ENCODE measurements at places on chromosomes 12 and 14.

- DNase-seq, result no peak
Measured at GRCh38 chr12:14901228-14901562, 15.5 kb upstream of the MGP start.

GRCh38 chr12:2169940-2170339 is 117.2 kb downstream of the CACNA1C start:
- no peak for DNase-seq

- no peak for DNase-seq
Measured at GRCh38 chr12:53468282-53468681, 16.4 kb downstream of the PCBP2 start.

DNA sequence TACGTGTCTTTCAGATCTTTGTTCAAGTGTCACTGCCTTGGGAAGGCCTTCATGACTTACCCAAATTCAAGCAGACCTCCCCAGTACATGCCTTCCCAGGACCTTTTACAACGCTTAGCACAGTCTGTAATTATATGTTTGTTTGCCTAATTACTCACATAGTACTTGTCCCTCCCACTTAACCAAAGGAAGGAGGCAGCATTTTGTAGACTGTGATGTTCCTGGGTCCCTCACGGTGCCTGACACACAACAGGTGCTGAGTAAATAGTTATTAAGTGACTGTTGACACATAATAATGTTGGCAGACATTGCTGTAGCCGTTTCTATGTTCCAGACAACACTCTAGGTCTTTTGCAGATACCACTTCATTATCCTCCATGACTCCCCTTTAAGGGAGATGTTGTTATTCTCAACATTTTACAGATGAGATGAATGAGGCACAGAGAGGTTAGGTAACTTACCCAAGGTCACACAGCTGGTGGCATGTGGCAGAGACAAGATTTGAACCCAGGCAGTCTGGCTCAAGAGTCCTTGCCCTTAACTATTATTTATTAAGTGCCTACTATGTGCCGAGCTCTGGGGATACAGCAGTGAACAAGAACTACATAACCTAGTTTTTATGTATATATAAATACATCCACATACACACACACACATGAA is 130.7 kb downstream of the PHETA1 start:
- DNase-seq, result peak; percentile 23

GRCh38 chr14:104794099-104794498 is 1.4 kb downstream of the AKT1 start:
- no peak for DNase-seq

DNA sequence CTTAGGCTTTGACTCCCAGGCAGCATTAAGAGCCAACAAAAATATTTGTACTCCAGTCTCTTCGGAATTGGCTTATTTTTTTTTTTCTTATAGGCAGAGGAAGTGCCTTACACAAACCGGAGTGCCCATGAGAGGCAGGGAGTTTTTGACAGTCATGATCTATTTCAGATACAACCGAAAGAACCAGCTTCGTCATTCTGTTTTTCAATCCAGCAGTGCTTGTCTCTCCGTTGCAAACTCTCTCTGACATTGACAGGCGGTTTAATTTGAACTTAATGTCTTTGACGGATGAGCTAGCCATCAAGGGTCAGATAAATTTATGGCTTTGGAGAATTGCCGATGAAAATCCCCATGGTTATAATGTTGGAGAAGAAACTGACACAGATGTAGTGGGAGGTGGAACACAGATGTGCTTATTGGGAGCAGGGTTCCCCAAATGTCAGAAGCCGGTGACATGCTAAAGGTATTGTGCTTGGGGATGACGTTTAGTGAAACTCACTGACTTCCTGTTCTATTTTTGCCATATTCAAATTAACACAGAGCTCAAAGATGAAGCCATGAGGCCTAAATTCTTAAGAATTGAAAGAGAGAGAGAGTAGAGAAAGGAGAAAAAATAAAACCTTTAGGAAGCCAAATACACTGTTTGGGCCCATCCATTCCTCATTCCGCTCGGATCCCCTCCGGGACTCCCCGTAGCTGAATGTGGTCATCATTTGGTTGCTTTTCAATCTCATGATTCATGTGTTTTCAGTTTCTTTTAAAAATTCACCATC is 59.7 kb downstream of the PLXNC1 start:
- peak; percentile 14 for DNase-seq

GRCh38 chr14:84468153-84468552 is 1061.8 kb upstream of the FLRT2 start:
- no peak for DNase-seq

- no peak for DNase-seq
Measured at GRCh38 chr12:120762086-120762485, 36.5 kb downstream of the ACADS start.

- no peak for DNase-seq
Measured at GRCh38 chr12:52415870-52416750, 10.0 kb upstream of the KRT82 start.

DNA sequence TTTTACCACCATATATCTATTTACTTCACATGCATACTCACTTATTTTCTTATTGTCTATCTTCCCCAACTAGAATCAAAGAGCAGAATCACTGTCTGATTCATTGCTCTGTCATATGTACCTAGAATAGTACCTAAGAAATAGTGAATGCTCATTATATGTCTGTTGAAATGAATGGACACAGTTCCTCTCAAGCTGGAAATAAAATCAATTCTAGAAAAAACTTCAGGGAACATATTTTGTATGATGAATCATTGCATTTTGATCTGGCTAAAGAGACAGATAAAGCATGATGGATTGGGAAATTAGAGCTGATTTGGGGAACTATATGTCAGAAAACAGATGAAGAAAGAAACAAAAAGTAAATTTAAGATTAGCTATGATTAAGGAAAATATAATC is 623.3 kb downstream of the C12orf50 start:
- DNase-seq, result no peak

DNA sequence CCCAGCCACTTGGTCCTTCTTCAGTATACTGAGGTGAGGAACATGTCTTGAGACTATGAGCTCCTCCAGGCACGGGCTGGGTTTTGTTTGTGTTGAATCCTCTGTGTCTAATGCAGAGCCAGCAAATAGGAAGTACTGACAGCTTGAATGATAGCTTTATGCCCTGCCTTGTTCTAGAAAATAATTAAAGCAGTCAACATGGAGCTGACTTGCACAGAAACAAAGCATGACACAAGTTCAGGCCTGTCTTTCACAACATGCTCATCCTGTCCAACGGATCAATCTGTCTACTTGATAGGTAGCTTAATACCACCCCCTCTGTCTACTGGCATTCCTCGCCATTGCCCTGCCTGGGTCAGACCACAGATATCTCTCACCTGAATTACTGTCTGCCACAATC is 140.9 kb downstream of the ESRRB start:
- no peak for DNase-seq

GRCh38 chr12:31117203-31118011 is 43.7 kb downstream of the DDX11 start:
- no peak for DNase-seq

GRCh38 chr12:14059548-14059947 is 78.1 kb upstream of the GRIN2B start:
- no peak for DNase-seq

DNA sequence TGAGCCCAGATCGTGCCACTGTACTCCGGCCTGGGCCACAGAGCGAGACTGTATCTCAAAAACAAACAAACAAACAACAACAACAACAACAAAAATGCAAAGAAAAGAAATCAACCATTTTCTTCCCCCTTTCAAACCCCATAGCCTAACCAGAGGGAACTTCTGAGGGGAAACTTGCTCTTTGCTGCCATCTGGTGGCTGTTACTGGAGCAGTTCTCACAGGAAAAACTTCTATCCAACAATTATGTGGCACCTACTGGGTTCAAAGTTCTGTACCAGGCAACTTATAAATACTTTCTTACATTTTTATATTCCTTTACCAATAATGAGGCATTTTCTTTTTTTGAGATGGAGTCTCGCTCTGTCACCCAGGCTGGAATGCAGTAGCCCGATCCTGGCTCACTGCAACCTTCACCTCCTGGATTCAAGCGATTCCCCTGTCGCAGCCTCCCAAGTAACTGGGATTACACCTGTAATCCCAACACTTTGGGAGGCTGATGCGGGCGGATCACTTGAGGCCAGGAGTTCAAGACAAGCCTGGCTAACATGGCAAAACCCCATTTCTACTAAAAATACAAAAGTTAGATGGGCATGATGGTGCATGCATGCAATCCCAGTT is 50.9 kb upstream of the BICDL1 start:
- peak; percentile 17 for DNase-seq

DNA sequence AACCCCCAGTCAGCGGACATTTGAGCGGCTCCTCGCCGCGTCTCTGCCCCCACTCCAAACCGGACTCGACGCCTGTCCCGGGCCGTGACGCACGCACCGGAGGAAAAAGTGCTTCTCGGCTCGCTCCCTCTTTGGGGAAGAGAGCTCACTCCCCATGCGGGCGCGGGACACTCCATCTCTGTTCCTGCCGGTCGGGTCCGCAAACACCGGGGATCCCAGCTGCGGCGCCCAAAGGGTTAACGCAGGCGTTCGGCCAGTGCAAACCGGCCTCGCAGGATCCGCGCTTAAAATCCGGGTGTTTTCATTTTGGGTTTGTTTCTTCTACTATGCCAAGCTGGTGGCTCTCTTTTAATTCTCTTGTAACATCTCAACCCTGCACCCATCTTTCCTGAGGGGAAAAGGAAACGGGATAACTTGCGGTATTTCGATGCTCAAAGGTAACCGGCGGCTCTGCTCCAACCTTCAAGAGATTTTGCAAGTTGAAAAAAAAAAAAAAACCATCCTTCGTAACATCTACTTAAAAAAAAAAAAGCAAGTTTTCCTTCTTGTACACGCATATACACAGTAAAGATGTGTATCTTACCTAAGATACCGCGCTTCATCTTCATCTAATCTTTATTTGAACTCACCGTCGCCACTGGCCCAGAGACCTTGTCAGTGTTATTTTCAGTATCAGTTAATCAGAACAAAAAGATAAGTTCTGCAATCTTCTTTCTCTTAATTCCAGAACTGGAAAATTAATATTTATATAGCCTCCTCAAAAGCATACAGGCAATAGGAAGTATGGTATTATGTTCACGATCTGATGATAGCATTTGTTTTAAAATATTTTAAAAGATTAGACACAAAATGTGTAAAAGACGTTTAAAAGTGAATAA is 1.6 kb upstream of the ATP2B1 start:
- DNase-seq, result no peak

DNA sequence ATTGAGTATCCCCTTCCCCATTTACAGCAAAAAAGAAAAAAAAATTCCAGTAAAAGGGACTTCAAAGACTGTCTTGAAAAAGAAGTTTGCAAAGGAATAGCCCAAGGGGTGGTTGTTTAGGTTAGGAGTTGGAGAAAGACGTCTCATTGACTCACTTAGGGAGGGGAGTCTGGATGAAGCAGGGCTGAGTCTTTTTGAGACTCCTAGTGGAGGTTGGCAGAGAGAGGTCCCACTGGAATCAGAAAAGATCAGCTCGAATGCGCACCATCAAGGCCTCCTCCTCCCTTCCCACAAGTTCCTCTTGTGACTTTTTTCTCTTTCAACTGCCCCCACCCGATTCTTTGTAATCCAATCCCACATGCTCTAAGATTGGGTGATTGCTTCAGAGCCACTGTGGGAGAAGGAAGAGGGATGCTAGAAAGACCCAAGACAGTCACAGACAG is 1.9 kb downstream of the ARHGEF40 start:
- DNase-seq, result no peak

DNA sequence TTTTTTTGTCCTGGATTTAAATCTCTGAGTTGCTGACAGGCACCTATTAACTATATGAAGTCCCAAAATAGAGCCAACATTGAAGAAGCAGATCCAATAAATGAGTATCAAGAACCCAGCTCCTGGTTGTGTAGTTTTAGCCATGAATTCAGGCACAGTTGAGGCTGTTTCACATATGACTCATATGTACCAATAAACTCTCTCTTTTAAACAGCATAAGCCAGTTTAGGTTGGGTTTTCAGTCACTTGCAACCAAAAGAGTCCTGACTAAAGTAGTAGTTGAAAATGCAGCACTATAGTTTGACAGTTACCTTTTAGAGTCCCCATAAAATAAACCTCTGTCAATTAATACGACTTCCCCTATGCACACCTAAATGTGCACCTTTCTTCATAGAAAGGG is 389.9 kb downstream of the RPS29 start:
- DNase-seq, result no peak

DNA sequence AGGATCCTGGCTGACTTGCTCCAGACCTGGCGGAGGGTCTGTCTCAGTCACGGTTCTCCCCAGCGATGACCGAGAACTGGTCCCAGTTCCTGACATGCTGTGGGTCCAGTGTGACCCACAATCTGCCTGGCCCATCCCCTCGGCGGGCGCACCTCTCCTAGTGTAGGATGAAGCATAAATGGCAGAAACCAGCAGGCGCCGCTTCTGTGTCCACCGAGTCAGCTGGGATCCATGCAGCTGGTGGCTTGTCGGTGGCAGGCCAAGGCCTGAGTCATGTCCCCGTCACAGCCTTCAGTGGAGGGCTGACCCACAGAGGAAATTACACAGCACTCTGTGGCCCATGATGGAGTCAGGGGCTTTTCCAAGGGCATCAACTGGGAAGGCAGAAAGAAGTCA is 38.5 kb downstream of the NFKBIA start:
- no peak for DNase-seq

DNA sequence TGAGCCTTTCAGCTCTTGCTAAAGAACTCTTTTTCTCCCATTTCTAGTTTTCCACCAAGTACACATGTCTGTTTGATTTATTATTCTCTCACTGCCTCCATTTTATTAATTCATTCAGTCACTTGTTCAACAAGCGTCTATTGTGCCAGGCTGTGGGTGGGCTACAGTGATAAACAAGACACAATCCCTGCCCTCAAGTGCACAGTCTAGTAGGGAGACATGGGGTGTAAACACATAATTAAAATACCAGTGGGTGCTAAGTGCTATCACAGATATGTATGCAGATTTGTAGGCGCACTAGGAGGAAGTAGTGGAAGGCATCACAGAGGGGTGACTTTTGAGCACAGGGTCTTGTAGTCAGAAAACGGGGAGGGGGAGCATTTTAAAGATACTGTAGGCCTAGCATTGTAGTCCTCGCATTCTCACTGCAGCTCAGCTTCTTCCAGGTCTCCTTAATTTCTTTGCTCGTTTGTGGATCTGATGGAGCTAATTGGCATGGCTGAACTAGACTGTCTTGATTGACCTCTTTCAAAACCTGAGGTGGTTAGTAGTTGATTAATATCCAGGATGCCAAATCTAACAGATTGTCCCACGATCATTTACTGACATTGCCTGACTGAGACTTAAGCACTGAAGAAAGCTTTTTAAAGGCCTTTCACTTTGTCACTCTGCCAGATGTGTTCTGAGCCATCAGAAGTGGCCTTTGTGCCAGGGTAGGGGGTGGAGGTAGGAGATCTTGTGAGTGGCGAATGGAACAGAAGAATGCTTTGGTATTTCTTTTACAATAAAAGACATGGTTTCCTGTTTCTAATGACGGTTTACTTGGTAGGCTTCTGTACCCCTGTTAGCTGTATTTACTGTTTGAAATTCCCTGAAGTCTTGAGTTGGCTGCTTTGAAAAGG is 116.9 kb downstream of the DIP2B start:
- peak; percentile 46 for DNase-seq

- peak; percentile 47 for DNase-seq
Measured at GRCh38 chr14:35335388-35336092, 43.4 kb downstream of the PSMA6 start.

GRCh38 chr14:32070282-32070681 is 6.8 kb upstream of the ARHGAP5 start:
- no peak for DNase-seq

All from LNCaP clone FGC (cell line).